ENCODE measurements at places on chromosomes 3 and 15. TPM values are rescaled to one million over a fixed set of nuclear protein-coding genes. Genes with fewer than 3 reads are reported as not detected.

- DNase-seq: no peak
Measured at GRCh38 chr3:9468460-9468859, 71.0 kb downstream of the SETD5 start.

DNA sequence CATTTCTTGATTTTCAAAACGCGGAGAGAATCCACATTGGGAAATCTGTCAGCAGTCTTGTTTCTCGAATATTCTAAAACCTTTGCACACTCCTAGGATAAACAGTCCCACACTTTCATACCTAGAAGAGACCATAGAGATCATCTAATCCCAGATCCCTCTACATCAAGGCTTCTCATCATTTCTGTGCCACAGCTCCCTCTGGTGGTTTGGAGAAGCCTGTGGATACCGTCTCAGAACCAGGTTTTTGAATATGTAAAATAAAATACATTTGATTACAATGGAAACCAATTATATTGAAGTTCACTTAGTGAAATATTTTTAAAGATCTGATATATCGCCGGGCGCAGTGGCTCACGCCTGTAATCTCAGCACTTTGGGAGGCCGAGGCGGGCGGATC is 211.9 kb upstream of the GOLGA6L4 start:
- no peak for DNase-seq

GRCh38 chr3:105356988-105357387 is 9.7 kb upstream of the ALCAM start:
- no peak for DNase-seq

DNA sequence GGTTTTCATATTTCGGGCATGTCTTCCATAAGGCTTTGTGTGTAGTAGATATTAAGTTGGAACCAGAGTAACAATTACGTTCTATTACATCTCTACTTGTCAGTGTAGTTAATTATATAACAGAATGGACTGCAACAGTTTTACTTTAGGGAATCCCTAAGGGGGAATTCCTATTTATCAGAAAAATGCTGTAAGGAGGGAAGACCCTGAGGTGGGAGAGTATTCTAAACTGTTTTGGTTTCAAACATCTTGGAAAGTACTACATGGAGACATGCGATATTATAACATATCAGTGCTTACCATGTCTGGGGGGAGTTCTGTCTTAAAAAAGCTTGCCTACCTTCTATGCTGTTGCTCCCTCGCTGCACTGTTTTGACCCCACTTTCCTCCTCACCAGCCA is 238.1 kb downstream of the LPP start:
- no peak for DNase-seq

Gene CAV3
- not detected for polyA plus RNA-seq
